Inflammatory macrophage treated with lipopolysaccharide for 1 hour (primary cell): ENCODE measurements at places on chromosomes 5 and 9.

- peak; percentile 51 for DNase-seq
Observed at GRCh38 chr5:122723606-122724352, 51.1 kb upstream of the SNX2 start.

DNA sequence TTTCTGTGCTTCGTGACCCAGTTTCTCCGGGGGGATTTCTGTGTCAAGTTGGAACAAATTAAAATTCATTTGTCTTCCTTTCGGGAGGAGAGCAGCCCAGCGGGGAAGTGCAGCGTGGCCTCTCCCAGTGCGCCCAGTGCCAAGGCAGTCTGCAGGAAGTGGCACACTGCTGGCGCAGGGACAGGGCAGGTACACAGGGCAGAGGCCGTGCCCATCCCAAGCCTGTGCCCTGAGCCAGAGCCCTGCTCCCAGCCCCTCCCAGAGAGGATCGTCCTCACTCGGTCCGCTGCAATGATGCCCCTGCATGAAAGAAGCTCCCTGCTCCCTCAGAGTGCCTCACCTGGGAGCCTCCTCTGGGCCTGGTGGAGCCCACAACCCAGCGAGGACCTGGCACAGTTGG lies 82.4 kb upstream of the PPP1R26 start:
- no peak for DNase-seq

GRCh38 chr9:125919565-125919964 lies 172.4 kb downstream of the PBX3 start:
- no peak for DNase-seq

DNA sequence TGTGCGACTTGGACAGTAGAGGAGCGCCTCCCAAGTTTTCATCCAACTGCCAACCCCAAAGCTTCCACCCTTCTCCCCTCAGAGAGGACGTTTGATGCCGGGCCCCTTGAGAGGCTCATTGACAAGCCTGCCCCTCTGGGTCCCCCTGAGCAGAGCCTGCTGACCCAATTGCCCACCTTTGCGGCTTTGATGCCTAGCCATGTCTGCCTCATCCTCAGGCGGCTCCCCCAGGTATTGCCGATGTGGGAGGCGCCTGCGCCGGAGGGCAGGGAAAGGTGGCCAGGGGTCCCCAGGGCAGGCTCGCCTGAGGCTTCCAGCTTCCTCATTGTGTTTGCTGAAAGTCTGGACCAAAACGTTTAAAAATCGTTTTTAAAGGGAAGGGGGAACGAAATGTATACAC lies 1.4 kb downstream of the ODF2 start:
- no peak for DNase-seq

GRCh38 chr5:32331217-32331934 lies 18.6 kb upstream of the MTMR12 start:
- DNase-seq, result no peak

DNA sequence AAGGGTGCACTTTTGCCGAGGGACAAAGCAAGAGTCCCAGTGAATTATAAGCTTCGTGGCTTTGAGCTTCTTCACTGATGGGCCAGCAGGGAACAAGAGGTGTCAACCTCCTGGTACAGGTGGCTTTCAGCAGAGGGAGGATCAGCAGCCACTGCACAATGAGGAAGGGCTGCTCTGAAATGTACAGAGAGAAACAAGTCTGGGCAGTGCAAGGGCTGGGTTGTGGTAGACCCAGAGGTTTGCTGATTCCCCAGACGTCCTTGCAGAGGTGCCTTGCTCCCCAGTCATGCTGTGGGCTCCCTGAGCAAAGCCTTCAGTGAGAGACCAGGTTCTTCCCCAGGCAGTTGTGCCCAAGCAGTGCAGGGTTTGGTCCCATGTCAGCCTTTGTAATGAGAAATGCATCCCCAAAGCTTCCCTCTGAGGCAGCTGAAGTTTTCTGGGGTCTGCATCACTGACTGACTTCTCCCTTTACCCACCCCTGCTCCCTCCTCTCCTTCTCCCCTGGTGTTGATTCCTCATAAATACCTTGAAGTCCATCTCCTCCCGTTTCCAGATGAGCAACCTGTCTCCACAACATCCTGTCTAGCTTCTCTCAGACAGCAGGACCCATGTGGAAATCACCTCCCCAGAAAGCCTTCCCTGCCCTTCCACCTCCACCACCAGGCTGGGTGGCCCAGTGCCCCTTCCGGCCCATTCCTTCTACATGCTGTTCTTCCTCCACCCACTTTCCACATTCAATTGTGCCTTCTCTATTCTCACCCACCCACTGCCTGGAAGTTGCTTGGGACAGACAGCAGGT lies 599.6 kb upstream of the ADAMTS16 start:
- no peak for DNase-seq

DNA sequence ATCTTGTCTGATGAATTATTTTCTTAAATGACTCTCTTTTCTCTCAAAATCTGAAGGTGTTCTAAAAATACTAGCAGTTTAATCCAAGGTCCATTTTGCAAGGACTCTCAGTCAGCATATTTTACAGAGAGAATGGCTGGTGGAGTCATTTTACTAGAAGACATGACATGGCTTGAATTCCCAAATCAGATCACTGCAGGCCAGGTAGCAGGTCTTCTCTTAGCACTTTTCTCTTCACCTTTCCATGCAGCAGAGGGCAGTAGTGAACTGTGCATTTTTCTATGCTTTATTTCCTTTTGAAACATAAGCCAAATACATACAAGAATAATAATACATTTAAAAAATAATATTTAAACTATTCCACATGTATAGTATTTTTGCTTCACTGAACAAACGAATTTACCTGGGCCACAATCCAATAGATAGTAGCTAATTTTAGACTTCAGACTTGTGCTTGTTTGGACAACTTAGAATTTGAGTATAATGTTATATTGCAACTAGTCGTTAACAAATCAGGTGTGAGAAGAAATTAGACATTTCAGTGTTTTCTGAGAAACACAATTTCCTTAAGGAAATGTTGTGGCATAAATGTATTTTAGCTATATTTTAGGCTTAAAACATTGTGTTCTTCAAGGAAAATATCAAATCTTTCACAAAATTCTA lies 289.4 kb upstream of the DAB2 start:
- DNase-seq, result peak; percentile 35

DNA sequence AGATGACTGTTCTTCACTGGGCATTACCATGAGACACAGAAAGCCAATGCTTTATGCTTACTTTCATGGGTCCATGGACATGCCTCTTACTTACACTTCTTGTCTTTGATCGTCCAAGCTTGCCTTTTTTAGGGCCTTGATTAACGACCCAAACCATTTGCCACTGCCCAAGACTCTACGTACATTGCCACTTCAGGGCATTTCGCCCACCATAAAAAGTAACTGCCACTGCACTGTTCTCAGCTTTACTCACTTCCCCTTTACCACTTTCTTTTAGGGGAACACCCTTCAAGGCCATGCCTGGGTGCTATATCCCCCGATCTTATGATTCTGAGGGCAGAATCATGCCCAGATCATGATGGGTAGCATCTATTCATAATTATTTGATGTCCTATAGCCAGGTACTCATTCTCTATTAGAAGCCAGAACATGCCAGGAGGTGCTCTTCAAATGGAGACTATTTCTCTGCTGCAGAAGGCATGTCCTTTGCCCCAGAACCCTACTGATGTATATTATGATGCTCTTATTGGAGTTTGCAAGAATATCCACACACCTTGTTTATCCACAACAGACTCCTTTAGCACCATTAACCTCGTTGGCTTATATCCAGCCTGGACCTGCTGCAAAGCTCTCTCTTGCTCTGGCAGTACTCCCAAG lies 64.1 kb upstream of the RAD23B start:
- peak; percentile 39 for DNase-seq

- no peak for DNase-seq
Observed at GRCh38 chr5:26737348-26738265, 300.8 kb downstream of the CDH9 start.

DNA sequence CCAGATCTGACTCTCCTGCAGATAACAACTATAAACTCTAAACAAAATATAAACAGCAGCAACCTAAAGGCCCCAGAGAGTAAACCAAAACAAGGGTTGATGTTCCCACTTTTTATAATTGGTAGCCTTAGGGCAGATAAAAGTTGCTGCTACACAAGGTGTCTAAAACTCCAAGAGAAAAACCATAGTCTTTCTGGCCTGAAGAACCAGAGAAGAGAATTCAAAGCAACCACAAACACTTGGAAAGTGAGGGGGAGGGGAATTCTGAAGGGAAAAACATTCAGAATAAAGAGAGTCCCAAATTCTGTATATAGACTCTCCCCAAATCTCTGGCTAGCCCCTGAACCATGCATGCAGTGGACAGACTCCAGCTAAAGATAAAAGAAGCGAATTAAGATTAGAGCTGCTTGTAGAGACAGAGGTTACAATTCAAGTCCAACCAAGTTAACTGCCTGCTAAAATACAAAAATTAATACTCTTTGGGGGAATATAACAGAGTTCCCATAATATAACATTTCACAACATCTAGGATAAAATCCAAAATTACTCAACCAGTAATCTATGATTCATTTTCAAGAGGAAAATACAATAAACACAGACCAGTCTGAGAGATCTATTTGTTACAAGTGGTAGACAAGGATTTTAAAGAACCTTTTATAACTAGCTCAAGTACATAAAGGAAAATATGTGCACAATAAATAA lies 37.5 kb upstream of the RGMB start:
- peak; percentile 5 for DNase-seq

GRCh38 chr9:110828264-110828663 lies 159.7 kb downstream of the MUSK start:
- DNase-seq, result no peak

DNA sequence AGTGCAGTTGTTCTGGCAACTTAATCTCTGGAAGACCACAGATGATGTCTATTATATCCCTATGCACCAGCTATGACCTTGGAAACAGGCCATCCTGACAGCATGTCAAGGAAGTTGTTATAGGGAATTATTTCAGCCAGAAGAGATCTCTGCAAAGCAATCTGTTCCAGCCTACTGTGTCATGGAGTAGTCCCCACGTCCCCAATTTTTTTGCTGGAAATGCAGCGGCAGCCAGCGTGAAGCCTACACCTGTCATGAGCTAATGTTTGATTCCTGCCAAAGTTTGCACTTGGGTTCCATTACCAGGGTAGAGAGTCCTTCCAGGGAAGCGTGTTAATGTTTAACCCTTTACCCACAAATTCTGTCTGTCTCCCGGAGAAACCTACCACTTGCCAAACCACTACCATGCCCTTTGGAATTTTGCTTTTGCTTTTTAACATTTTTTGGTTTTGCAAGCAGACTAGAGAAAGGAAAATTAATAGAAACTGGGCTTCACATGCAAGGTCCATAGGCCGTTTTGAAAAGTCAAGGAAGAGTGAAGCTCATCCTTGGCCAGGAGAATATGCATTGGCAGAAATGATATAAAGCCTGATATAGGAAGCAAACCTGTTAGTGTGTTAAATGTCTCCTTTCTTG lies 174.9 kb upstream of the SPRY4 start:
- DNase-seq, result no peak

DNA sequence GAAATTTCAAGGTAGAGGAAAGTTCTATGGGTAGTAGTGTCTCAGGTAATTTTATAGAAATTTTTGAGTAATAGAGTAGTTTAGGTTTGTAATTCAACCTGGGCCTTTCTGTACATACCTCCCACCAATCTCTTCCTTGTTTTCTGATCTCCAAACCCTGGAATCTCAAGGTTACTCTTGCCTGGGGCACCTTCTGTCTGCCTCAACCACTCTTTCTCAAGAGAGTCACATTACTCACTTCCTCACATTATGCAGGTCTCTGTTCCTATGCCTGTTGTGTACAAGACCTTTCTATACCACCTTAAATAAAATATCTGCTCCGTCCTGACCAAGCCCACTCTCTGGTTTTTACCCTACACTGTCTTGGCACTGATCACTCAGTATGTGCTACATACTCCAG lies 412.6 kb upstream of the CTNND2 start:
- no peak for DNase-seq

DNA sequence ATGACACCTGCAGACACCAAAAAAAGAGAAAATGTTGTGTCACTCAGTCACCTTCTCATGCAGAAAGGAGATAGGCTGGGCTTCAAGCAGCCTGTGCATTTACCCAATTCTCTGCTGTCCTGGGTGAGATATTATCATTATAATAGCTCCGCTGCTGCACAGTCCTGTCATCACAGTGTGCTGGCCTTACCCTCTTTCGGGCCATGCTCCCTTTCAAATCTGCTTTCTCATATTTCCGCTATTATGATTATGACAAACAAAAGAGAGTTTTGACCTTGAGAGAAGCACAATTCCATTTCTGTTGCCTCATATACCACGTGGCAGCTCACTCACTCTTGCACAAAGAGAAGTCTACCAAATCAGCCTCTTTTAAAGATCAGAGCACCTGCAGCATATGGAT lies 1350.1 kb upstream of the ACO1 start:
- DNase-seq, result no peak

DNA sequence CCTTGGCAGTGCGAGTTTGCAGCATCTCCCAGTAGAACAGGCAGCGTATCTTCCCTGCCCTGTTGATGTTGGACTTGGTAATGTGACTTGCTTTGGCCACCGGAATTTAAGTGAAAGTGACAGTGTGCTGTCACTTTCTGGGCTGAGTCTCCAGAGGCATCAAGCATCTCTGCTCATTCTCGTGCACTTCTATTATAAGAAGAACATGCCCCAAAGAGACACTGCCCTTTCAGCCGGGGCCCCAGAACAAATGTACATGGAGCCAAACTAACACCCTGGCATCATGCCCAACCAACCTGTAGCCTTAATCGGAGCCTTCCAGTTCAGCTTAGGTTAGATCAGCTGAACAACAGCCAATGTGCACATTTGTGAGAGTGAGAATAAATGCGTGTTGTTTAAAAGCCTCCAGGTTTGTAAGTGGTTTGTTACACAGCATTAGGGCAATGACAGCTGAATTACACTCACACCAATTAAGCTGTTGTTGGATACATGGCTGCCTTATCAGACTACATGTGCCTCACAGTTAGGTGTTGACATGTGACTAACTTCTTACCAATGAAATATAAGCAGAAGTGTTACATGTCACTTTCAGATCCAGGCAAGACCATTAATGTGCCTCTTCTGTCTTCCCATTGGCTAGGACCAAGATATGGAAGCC lies 22.1 kb upstream of the FRMD3 start:
- DNase-seq, result no peak

DNA sequence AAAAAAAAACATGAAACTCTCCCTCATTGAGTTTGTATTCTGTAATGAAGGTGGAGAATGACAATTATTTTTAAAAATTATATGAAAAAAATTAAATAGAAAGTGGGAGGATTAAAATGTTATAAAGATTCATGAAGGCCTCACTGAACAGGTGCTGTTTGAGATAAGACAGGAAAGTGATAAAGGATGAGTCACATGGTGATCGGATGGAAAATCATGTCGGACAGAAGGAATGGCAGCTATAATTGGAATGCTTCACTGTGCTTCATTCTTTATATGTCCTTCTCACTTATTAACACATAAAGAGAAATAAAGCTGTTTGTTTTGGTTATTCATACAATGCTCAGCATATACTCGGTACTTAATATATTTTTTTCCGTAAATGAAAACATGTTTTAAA lies 464.5 kb upstream of the RGMB start:
- no peak for DNase-seq

DNA sequence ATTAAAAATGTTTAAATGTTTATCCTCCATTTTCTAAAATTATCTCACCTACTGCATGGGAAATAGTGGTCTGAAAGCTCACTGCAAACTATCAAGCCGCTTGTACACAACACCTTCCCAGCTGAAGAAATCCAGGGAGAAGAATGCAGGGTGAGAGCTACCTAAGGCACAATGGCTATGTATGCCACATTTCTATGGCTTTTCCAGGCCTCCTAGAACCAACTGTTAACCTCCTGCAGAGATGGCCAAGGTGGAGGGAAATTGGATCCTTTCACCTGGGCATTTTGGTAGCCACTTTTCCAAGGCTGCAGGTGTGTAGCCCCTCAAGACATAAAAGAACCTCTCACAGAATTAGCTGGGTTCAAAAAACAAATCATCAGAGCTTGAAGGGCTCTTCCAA lies 286.4 kb downstream of the EBF1 start:
- no peak for DNase-seq
